ENCODE measurements at places on chromosomes 1 and 21.
A peak's percentile ranks its signal among the peaks of the same experiment; 100 is the strongest.

GRCh38 chr1:241942738-241943137 lies 14.8 kb upstream of the BECN2 start:
- no peak for DNase-seq

- DNase-seq: no peak
These were observed 115.9 kb upstream of the JUN start for GRCh38 chr1:58899587-58900271.

- DNase-seq: no peak
These were observed 20.5 kb upstream of the YRDC start for GRCh38 chr1:37828410-37829074.

GRCh38 chr1:70358921-70359564 lies 4.5 kb upstream of the ANKRD13C start:
- DNase-seq: no peak

DNA sequence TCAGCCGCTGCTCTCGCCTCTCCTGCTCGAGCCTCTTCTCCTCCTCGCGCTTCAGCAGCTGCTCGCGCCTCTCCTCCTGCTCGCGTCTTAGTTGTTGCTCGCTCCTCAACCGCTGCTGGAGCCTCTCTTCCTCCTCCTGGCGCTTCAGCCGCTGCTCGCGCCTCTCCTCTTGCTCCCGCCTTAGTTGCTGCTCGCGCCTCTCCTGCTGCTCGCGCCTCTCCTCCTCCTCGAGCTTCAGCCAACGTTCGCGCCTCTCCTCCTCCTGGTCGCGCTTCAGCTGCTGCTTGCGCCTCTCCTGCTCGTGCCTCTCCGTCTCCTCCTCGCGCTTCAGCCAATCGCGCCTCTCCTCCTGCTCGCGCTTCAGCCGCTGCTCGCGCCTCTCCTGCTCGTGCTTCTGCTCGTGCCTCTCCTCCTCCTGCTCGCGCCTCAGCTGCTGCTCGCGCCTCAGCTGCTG lies 3.7 kb downstream of the TCHH start:
- peak; percentile 69 for DNase-seq

GRCh38 chr21:39726133-39726532 lies 18.9 kb upstream of the IGSF5 start:
- no peak for DNase-seq

DNA sequence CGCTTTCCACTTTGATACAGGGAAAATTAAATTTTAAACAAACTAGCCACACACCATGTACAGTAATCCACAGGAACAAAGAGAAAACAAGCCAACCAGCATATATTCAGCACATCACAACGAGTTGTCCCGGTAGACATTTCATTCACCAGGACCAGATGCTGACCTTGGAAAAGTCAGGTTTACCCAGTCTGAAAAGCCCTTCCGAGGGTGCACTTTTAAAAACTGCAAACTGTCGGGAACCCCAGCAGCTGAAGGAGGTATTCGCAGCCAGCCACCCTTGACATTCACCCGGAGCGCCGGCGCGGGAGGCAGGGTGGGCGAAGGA lies 1.2 kb downstream of the MCOLN3 start:
- DNase-seq: no peak

DNA sequence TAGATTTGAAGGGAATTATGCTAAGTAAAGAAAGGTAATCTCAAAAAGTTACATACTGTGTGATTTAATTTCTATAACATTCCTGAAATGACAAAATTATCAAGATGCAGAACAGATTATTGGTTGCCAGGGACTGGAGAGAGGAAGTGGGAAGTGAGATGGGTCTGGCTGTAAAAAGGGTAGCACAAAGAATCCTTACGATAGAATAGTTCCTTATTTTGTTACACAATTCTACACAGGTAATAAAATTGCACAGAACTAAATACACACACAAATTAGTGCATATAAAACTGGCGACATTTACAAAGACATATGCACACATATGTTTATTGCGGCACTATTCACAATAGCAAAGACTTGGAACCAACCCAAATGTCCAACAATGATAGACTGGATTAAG lies 33.5 kb downstream of the ZNF684 start:
- no peak for DNase-seq
